Thyroid gland (tissue), 4 donors: ENCODE measurements at places on chromosomes 16 and 17. TPM values are rescaled to one million over a fixed set of nuclear protein-coding genes. Genes with fewer than 3 reads are reported as not detected.

The SRL gene
- total RNA-seq, result 0.81 TPM

The KCNH6 gene
- total RNA-seq, result 0.67 TPM

The THUMPD1 gene
- 82.7 TPM for total RNA-seq

The TBC1D3G gene
- total RNA-seq, result not detected

The TBC1D3C gene
- total RNA-seq, result not detected

The RBFOX1 gene
- total RNA-seq, result not detected

The MMP25 gene
- 1.6 TPM for total RNA-seq

The SLX4 gene
- total RNA-seq, result 2.7 TPM

The HS3ST3B1 gene
- 1.4 TPM for total RNA-seq

The ADAD2 gene
- 0.54 TPM for total RNA-seq

The MTSS2 gene
- 38.5 TPM for total RNA-seq

The KRTAP2-1 gene
- total RNA-seq, result not detected

The PLA2G10 gene
- not detected for total RNA-seq

The ARHGAP23 gene
- total RNA-seq, result 40.8 TPM

The OR3A3 gene
- total RNA-seq, result not detected

The TNFRSF13B gene
- total RNA-seq, result not detected

The NPIPB6 gene
- 2.5 TPM for total RNA-seq

The C16orf92 gene
- total RNA-seq, result not detected

The CMTM4 gene
- 197 TPM for total RNA-seq

The FOXN1 gene
- 0.34 TPM for total RNA-seq

The CRYBA1 gene
- not detected for total RNA-seq

The AXIN2 gene
- 23.9 TPM for total RNA-seq

The TNS4 gene
- total RNA-seq, result 24.7 TPM

The SLC25A39 gene
- total RNA-seq, result 201 TPM

The CACNB1 gene
- 10.1 TPM for total RNA-seq

The PTGES3L gene
- 0.54 TPM for total RNA-seq

The CRISPLD2 gene
- 48.0 TPM for total RNA-seq

The CCL1 gene
- not detected for total RNA-seq

The RABEP2 gene
- total RNA-seq, result 36.7 TPM

The TP53TG3 gene
- not detected for total RNA-seq

The CACNA1H gene
- 10.0 TPM for total RNA-seq

The KRTAP4-1 gene
- not detected for total RNA-seq

The HLF gene
- 50.3 TPM for total RNA-seq

The CDIPT gene
- total RNA-seq, result 79.3 TPM

The G6PC1 gene
- total RNA-seq, result not detected

The MED31 gene
- total RNA-seq, result 8.9 TPM
